ENCODE measurements at places on chromosomes 7 and 10. TPM values are rescaled to one million over a fixed set of nuclear protein-coding genes. Genes with fewer than 3 reads are reported as not detected.

CRHR2 gene
- not detected for total RNA-seq

ECHDC3 gene
- total RNA-seq, result 4.5 TPM

ACBD7 gene
- 1.1 TPM for total RNA-seq

GNAI1 gene
- 35.8 TPM for total RNA-seq

CELF2 gene
- total RNA-seq, result 7.6 TPM

ZNF117 gene
- 1.9 TPM for total RNA-seq

LIPN gene
- total RNA-seq, result not detected

ANKRD1 gene
- total RNA-seq, result 1.5 TPM

All from smooth muscle cell of the coronary artery (primary cell).